ENCODE measurements at places on chromosomes 13 and 19.
A peak's percentile ranks its signal among the peaks of the same experiment; 100 is the strongest.

- no peak for DNase-seq
Measured at GRCh38 chr19:46618670-46619231, 6.1 kb downstream of the PTGIR start.

DNA sequence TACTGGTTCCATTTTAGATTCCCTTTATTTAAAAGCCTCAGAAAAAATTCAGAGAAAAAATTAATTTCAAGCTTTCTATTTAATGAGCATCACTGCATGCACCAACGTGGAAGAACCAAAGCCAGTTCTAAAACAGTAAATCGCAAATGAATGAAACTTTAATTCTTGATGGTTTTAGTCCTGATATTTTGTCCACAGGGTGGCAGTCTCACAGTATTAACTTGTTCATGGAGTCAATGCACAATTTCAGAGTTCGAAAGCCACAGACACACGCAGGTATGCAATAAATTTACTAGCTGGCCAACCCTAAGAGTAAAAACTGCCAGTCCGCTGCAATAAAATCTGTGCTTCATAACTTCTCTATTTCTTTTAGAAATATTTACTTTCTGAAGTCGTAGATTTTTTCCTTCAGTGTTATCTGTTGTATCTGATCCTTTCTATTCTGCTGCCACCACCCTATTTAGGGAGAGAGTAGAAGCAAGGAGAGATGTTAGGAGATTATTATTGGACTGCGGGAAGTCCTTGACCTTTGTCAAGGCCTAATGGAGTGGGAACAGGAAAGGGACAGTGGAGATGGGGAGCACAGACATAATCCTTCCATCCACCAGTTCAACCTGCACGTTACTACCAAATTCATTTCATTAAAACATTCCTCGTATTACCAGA, 7.0 kb upstream of the WBP4 start:
- DNase-seq = no peak

GRCh38 chr19:49775742-49776370, 9.1 kb downstream of the AP2A1 start:
- no peak for DNase-seq

DNA sequence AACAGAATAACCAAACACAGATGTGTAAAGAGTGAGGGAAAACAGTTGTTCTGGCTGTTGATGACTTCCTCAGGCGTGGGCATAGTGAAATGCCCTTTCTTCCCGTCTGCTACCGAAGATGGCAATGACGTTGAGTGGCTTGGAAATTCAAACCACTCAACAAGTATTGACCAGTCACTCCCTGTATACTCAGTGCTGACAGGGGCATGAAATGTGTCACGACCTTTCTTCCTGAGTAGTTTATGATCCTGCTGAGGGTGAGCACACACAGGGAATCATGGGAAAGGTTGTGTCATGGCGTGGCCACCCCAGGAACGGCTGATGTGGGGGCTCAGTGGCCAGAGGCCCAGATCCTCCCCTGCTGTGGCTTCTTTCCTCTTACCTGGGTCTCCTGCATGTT, 87.8 kb upstream of the C1QTNF9B start:
- no peak for DNase-seq

GRCh38 chr13:35830850-35831450, 300.2 kb downstream of the DCLK1 start:
- DNase-seq = no peak

DNA sequence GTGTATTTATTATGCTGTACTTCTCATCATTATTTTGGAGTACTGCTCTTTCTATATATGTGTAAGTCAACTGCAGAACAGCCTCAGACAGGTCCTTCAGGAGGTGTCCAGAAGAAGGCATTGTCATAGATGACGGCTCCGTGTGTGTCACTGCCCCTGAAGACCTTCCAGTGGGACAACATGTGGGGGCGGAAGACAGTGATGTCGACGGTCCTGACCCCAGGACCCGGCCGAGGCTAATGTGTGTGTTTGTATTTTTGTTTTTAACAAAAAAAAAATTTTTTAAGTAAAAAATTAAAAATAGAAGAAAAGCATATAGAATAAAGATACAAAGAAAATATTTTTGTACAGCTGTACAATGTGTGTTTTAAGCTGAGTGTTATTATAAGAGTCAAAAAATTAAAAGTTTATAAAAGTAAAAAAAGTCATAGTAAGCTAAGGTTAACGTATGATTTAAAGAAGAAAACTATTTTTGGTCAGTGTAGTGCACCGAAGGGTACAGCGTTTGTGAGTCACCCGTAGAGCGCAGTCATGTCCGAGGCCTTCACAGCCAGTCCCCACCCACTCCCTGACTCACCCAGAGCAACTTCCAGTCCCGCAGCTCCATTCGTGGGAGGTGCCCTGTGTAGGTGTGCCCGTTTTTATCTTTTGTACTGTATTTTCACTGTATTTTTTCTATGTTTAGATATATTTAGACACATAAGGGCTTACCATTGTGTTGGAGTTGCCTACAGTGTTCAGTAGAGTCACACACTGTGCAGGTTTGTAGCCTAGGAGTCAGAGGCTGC, 42.2 kb upstream of the SPACA7 start:
- DNase-seq = no peak

DNA sequence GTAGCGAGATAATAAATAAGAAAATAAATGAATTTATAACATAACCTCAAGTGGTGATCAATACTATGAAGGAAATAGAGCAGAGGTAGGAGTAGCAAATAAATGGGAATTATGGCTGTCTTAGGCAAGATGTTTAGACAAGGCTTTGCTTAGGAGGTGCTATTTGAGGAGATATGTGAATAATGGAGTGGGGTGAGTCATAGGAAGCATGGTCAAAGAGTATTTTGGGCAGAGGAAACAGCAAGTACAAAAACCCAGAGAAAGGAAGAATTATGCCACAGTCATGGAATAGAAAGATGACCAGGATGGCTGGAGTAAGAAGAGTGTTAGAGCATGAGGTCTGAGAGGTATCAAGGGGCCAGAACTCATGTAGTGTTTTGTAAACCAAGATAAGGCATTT, 33.6 kb upstream of the LPAR6 start:
- no peak for DNase-seq

DNA sequence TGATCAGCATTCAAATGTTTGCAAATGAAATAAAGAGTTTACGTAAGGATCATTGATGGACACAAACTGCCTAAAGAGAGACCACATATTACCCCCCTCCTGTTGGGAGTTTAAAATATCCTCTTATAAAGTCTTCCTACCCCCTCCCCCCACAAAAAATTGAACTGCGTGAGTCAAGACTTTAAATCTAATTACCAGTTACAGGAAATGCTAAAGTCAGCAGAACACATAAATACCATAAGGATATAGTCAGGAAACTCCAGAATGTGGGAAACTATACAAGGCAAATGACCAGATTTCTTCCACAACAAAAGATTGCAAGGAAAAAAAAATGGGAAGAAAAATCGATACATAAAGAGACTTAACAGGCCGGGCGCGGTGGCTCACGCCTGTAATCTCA, 44.4 kb upstream of the FARP1 start:
- DNase-seq = no peak

- DNase-seq = peak; percentile 34
Measured at GRCh38 chr13:98664047-98664446, 87.1 kb upstream of the STK24 start.

DNA sequence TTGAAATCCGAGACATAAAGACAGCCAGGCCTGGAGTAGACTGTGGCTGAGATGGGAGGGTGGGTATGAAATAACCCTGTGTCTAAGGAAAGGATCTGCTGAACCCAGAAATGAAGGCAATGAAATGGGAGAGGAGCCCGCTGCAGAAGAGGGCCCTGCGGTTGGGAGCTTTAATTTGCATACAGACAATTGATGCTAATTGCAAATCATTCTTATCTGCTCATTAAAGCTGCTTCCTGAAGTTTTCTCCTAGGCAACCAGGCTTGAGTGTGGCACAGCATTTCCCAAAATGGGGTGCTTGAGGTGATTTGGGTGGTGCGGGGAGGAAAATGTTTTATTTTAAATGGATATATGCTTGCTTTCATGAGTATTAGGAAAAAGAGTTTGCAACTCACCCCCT, 55.4 kb downstream of the DPF1 start:
- no peak for DNase-seq

- no peak for DNase-seq
Measured at GRCh38 chr13:110443622-110444225, 117.8 kb downstream of the RAB20 start.

GRCh38 chr13:101398920-101399319, 17.4 kb downstream of the NALCN start:
- DNase-seq = no peak

DNA sequence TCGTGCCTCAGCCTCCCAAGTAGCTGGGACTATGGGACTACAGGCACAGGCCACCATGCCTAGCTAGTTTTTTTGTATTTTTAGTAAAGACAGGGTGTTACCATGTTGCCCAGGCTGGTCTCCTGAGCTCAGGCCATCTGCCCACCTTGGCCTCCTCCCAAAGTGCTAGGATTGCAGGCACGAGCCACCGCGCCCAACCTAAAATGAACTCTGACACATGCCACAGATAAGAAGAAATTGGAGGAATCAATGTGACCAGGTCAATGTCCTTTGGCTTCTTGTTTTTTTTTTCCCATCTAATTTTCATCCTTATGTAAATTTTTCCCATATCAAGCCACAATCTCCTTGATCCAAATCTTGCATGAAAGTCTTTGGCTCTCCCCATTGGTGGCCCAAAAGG, 68.1 kb upstream of the SOX21 start:
- DNase-seq = no peak

GRCh38 chr19:33621811-33622504, at the start of gene CHST8:
Gene CHST8 (plus strand): TSS chr19:33621953. CDS start chr19:33689262, 67,309 bp downstream.
- no peak for DNase-seq

GRCh38 chr19:5152013-5152763, 183.3 kb downstream of the KDM4B start:
- DNase-seq = no peak

- no peak for DNase-seq
Measured at GRCh38 chr19:23273022-23273589, 22.9 kb upstream of the ZNF724 start.

DNA sequence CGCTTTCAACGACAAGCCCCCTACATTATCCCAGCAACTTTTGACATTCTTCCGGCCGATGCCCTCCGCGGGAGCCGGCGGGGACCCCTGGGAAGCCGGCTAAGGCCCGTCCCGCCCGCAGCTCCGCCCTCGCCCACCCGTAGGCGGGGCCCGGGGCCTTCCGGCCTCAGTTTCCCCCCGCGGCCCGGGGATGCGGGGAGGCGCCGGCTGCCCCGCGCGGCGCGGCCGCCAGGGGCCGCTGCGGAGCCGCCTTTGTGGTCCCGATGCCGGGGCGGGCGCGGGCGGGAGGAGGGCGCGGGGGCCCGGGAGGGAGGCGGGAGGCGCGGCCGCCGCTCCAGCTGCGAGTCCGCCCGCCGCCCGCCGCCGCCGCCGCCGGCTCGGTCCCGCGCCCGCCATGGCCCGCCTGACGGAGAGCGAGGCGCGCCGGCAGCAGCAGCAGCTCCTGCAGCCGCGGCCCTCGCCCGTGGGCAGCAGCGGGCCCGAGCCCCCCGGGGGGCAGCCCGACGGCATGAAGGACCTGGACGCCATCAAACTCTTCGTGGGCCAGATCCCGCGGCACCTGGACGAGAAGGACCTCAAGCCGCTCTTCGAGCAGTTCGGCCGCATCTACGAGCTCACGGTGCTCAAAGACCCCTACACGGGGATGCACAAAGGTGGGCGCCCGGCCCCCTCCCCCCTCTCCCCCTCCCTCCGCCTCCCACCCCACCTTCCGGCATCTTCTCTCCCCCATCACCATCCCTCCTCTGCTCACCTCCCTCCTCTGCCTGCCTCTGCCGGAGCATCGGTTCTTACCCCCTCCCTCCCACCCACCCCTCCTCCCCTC, at the start of gene CELF5:
CELF5 (plus strand) TSS at position 316 of the 823 bp plus-strand sequence; CDS start at position 395, 79 bp downstream.
- peak; percentile 54 for DNase-seq

DNA sequence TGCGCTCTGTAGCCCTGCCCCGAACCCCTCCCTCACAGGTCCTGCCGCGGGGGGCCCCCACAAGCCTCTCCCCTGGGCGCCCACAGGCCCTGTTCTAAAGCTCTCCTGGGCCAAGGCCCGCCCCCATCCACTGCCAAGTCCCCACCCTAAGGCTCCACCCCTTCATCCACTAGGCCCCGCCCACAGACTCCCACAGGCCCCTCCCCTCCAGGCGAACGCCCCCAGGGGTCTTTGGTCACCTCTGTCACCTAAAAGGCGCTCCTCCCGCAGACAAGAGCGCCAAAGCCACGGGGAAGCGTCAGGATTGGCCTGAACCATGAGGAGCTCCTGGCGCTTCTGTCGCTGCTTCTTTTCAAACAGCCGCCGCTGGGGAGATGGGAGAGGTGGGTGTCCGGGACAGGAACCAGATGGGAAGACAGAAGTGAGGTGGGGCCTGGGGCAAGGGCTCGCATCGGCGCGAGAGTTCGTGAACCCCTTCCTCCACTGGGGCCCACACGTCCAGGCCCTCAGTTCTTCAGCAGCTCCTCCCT, 2.3 kb downstream of the TULP2 start:
- DNase-seq = no peak

- DNase-seq = no peak
Measured at GRCh38 chr19:6890401-6890913, 3.1 kb downstream of the ADGRE1 start.
